ENCODE measurements at places on chromosomes 4 and X. TPM values are rescaled to one million over a fixed set of nuclear protein-coding genes. Genes with fewer than 3 reads are reported as not detected.

DNA sequence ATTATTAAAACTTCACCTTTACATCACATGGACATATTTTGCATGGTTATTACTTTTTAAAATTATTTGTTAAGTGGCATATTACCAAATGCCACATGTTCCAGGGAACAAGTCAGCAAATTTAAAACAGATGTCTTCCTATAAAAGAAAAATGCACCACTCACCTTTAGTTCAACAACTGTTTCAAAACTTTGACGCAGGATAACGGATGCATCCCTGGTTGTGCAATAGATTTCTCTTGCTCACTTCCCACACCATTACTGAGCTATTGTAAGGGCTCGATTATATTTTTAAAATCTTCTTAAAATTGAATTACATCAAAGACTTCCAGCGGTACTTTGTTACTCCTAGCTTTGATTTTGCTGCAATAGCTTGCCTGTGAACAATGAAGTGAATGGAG is 93.0 kb upstream of the ARHGAP24 start:
- no peaks in the 10 kb centered on the region for H3K27me3 ChIP-seq
- no peak overlapping the region for H3K27ac ChIP-seq
- no peak for DNase-seq
- H3K4me1 ChIP-seq: no peaks in the 10 kb centered on the region
- no peaks in the 10 kb centered on the region for H3K36me3 ChIP-seq

DNA sequence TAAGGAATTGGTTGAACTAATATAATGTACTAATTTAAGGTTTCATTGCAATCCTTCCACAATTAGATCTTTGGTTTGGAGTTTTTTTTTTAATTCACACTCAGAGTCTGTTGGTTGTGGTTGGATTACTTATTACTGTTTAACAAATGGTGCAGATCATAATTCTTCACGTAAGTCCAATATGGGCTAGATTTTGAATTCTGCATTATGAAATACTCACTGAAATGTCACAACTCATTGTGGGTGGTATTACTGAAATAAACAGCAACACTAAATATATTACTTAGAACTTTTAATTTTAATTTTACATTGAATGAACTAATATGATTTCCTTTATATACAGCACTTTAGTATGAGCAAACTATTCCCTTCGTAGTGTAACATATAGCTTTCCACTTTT is 94.2 kb upstream of the MYOZ2 start:
- H3K4me1 ChIP-seq: no peaks in the 10 kb centered on the region
- peak overlapping the region; percentile 99 for H3K27ac ChIP-seq
- H3K4me3 ChIP-seq: no peak overlapping the region

DNA sequence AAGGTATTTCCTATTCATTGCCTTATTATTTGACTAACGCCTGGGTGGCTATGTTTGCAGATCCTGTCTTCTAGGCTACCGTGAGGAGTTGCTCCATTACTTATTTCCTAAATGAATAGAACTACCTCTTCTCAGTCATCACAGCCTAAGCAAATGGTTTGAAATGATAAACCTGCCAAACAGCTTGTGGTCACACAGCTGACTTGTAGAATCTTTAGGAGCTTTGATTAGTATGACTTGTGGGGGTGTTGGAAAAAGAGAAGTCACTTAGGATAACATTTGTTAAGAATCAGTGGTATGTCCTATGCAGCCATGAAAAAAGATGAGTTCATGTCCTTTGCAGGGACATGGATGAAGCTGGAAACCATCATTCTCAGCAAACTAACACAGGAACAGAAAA is 169.3 kb downstream of the PPARGC1A start:
- no peaks in the 10 kb centered on the region for H3K4me1 ChIP-seq
- no peak for DNase-seq
- no peaks in the 10 kb centered on the region for H3K27me3 ChIP-seq
- no peak overlapping the region for H3K27ac ChIP-seq
- no peak overlapping the region for H3K4me3 ChIP-seq

- H3K4me1 ChIP-seq: no peaks in the 10 kb centered on the region
- H3K27ac ChIP-seq: peak overlapping the region; percentile 13
- H3K27me3 ChIP-seq: no peaks in the 10 kb centered on the region
Measured at GRCh38 chr4:176492646-176493302, 173.0 kb downstream of the SPCS3 start.

- no peaks in the 10 kb centered on the region for H3K4me1 ChIP-seq
- H3K36me3 ChIP-seq: no peaks in the 10 kb centered on the region
- no peak for DNase-seq
- H3K4me3 ChIP-seq: no peak overlapping the region
- H3K27me3 ChIP-seq: no peaks in the 10 kb centered on the region
- no peak overlapping the region for H3K27ac ChIP-seq
Measured at GRCh38 chrX:69948276-69948797, 101.4 kb downstream of the AWAT2 start.

- no peak overlapping the region for H3K27ac ChIP-seq
- no peaks in the 10 kb centered on the region for H3K36me3 ChIP-seq
- no peak for DNase-seq
- no peaks in the 10 kb centered on the region for H3K27me3 ChIP-seq
Measured at GRCh38 chr4:30386266-30386895, 333.8 kb upstream of the PCDH7 start.

- no peaks in the 10 kb centered on the region for H3K4me1 ChIP-seq
- no peak overlapping the region for H3K4me3 ChIP-seq
- H3K27ac ChIP-seq: no peak overlapping the region
- no peak for DNase-seq
- no peaks in the 10 kb centered on the region for H3K36me3 ChIP-seq
Measured at GRCh38 chr4:155929833-155930232, 23.8 kb downstream of the CTSO start.

- H3K27ac ChIP-seq: peak overlapping the region; percentile 94
- no peaks in the 10 kb centered on the region for H3K27me3 ChIP-seq
- peaks cover 5% of the 10 kb centered on the region for H3K4me1 ChIP-seq
- H3K4me3 ChIP-seq: peak overlapping the region; percentile 69
Measured at GRCh38 chr4:70994387-70995099, 1.1 kb downstream of the DCK start.

DNA sequence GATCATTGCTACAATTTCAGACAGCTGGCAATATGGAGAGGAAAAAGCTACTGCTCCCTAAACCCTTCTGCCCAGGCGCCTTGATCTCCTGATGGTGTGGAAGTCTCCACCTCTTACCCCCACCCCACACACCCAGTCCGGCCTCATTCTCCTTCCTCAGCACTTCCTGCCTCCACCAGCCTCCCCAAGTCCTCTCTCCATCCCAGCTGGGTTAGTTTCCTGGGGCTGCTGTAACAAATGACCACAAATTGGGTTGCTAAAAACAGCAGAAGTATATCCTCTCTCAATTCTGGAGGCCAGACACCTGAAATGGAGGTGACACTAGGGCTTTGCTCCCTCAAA is 1.1 kb upstream of the CCNQ start:
- DNase-seq: no peak
- peak overlapping the region; percentile 61 for H3K4me3 ChIP-seq
- H3K27me3 ChIP-seq: no peaks in the 10 kb centered on the region

DNA sequence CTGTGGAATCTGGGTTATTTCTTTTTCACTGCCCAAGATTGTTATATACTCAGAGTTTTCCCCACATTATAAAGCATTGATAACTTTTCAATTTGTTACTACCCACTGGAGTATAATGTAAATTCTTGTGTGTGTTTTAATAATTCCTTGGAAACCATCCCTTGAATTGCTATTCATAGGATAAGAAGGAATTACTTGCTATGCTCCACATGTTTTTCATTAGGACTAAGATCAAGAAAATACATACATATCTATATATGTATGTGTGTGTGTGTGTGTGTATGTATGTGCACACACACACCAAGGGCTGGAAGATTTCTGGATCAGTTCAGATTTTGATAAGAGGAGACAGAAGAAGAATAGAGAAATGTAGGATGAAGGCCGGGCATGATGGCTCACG is 206.4 kb upstream of the JADE1 start:
- H3K4me1 ChIP-seq: peaks cover 3% of the 10 kb centered on the region
- no peak for DNase-seq
- no peaks in the 10 kb centered on the region for H3K27me3 ChIP-seq
- H3K4me3 ChIP-seq: no peak overlapping the region
- H3K36me3 ChIP-seq: no peaks in the 10 kb centered on the region

DNA sequence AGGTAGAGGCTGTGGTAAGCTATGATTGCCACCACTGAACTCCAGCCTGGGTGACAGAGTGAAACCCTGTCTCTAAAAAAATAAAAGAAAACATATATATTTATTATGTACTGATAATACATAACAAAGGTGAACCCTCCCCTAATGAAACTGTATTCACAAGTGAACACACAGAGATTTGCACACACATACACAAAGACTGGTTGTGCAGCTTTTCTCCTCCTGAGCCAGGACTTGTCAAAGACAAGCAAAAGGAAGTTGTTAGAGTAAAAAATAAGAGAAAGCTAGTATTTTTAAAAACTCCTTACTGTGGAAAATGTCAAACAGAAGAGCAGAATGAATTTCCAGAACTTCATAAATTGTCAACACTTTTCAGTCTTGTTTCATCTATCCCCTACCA is 1.5 kb upstream of the GRSF1 start:
- H3K36me3 ChIP-seq: no peaks in the 10 kb centered on the region
- H3K4me1 ChIP-seq: no peaks in the 10 kb centered on the region
- H3K4me3 ChIP-seq: no peak overlapping the region
- no peaks in the 10 kb centered on the region for H3K27me3 ChIP-seq

DNA sequence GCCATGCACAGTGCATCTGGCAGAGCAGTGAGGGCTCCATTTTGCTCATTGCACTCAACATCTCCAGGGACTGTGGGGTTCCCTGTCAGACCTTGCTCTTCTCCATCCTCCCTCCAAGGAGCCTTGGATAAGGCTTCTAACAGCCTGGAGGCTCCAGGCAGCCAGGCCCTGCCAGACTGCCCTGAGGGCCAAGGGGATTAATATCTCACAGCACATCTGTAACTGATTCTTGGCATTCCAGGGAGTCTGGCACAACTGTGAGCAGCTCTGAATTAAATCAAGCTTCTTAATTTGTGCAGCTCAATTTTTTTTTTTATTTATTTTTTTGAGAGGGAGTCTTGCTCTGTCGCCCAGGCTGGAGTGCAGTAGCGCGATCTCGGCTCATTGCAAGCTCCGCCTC is 224.5 kb upstream of the PGRMC2 start:
- H3K27me3 ChIP-seq: no peaks in the 10 kb centered on the region
- H3K36me3 ChIP-seq: no peaks in the 10 kb centered on the region
- DNase-seq: no peak
- no peak overlapping the region for H3K4me3 ChIP-seq

GRCh38 chr4:165982934-165983333 is 109.9 kb downstream of the TLL1 start:
- no peak for DNase-seq
- H3K4me3 ChIP-seq: no peak overlapping the region
- no peaks in the 10 kb centered on the region for H3K4me1 ChIP-seq

GRCh38 chr4:80566203-80566872 is 230.8 kb downstream of the CFAP299 start:
- H3K4me1 ChIP-seq: no peaks in the 10 kb centered on the region
- DNase-seq: no peak
- no peak overlapping the region for H3K4me3 ChIP-seq
- H3K36me3 ChIP-seq: no peaks in the 10 kb centered on the region

GRCh38 chrX:110043506-110043905 is 40.6 kb downstream of the TMEM164 start:
- no peaks in the 10 kb centered on the region for H3K4me1 ChIP-seq
- H3K36me3 ChIP-seq: no peaks in the 10 kb centered on the region
- no peak overlapping the region for H3K27ac ChIP-seq
- no peaks in the 10 kb centered on the region for H3K27me3 ChIP-seq

DNA sequence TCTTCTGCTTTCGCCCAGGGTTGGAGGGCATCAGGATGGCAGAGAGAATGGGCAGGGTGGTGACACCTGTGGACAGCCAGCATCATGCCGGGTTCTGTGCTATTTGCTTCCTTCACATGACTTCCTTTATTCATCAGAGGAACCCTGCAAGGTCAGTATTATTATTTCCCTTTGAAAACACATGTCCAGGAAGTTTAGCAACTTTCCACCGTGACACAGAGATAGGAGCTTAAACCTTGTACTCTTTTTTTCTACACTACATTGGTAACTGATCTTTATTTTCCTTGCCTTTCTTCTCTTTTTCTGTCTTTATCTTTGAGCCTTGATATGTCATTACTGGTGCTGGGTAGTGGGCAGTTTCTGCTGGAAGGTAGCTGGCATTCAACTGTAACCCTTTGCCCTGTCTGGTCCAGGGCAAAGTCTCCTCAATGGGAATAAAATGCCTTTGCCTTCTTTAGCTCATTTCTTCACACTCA is 5.0 kb upstream of the MGST2 start:
- peak overlapping the region; percentile 1 for H3K27ac ChIP-seq
- no peaks in the 10 kb centered on the region for H3K27me3 ChIP-seq
- H3K4me1 ChIP-seq: no peaks in the 10 kb centered on the region
- no peak for DNase-seq
- H3K36me3 ChIP-seq: no peaks in the 10 kb centered on the region

DNA sequence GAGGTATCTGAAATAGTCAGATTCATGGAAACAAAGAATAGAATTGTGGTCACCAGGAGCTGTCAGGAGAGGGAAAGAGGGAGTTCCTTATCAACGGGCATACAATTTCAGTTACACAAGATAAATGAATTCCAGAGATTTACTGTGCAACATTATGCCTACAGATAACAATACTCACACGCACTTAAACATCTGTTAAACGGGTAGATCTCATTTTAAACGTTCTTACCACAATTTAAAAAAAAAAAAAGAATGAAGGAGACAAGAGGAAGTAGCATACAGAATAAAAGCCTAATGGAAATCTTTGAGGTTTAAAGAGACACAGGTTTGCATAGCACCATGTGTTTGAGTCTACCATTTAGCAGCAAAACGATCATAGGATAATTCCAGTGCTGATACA is 298.0 kb downstream of the DKK2 start:
- no peaks in the 10 kb centered on the region for H3K36me3 ChIP-seq
- DNase-seq: no peak
- no peaks in the 10 kb centered on the region for H3K4me1 ChIP-seq
- no peaks in the 10 kb centered on the region for H3K27me3 ChIP-seq

GRCh38 chr4:96691521-96691920 is 851.6 kb downstream of the PDHA2 start:
- no peak overlapping the region for H3K27ac ChIP-seq
- H3K4me1 ChIP-seq: no peaks in the 10 kb centered on the region
- H3K4me3 ChIP-seq: no peak overlapping the region

- no peaks in the 10 kb centered on the region for H3K27me3 ChIP-seq
- DNase-seq: no peak
- no peaks in the 10 kb centered on the region for H3K36me3 ChIP-seq
- no peaks in the 10 kb centered on the region for H3K4me1 ChIP-seq
Measured at GRCh38 chr4:48360285-48361011, 19.1 kb downstream of the SLAIN2 start.

Gene COL4A6
- 113 TPM for total RNA-seq

Gene SH3TC1
- total RNA-seq: 7.6 TPM

Gene GSTCD
- total RNA-seq: 33.5 TPM

Gene C4orf50
- not detected for total RNA-seq

Gene GSX2
- total RNA-seq: not detected

Gene GPR50
- total RNA-seq: not detected

Gene MID1
- 10.8 TPM for total RNA-seq
